Anterior cingulate cortex (tissue), 58 donors: ENCODE measurements at places on chromosomes 13 and 19.

GRCh38 chr19:54189145-54189734 is at the start of gene MBOAT7:
TSS of gene MBOAT7 (minus strand) at chr19:54189580. CDS start at chr19:54188508, 1,072 bp downstream.
- no peak for DNase-seq

DNA sequence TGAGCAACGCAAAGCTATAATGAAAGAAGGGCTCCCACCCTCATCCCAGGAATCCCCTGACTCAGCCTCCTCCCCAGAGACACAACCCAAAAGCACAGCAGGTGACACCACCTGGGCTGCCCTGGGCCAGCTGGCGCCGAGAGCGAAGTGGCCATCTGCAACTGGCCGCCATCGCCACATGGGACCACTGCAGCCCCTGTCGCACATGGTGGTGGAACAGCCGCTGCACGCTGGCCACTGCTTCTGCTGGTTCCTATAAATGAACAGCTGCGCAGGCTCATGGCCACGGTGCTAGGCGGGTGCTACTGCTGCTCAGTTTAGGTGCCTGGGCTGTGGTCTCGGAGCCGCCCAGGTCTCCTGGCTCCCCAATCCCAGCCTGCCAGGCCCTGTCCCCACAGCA is 11.6 kb upstream of the ISYNA1 start:
- DNase-seq: no peak

- DNase-seq: no peak
Measured at GRCh38 chr13:97493456-97493855, 59.5 kb downstream of the RAP2A start.

- no peak for DNase-seq
Measured at GRCh38 chr19:17409990-17410389, 4.6 kb upstream of the BST2 start.

DNA sequence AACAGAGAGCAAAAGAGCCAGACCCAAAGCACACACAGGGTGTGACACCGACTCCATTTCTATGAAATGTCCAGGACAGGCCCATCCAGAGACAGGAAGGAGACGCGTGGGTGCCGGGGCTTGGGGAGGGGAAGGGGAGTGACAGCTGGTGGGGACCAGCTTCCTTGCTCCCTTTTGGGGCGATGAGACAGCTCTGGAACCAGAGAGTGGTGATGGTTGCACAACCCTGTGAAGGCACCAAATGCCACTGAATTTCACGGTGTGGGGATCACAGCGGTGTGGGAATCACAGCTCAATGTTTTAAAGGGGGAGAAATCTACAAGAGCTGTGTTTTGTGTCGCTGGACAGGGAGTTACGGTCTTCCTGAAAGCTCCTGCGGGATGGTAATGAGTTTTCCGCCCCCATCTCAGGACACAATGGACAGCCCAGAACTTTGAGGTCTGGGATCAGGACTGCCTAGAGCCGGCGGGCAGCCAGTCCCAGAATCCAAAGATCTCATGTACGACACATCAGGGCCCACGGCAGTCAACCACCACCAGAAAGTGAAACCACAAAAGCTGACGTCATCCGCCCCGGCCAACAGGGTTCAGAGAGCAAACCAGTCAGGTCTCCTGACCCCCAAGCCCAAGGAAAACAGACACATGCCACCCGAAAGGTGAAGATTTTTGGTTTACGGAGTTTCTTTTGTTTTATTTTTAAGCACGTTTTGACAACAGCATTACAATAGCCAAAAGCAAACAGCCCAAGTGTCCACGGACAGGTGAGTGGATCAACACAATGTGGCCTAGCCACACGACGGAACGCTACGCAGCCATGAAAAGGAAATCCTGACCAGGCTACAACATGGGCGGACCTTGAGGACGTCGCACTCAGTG is 7.3 kb downstream of the SGTA start:
- DNase-seq: no peak

- DNase-seq: no peak
Measured at GRCh38 chr13:27352698-27353097, 71.7 kb upstream of the GTF3A start.

- DNase-seq: no peak
Measured at GRCh38 chr19:34365463-34366401, 736 bp downstream of the GPI start.

DNA sequence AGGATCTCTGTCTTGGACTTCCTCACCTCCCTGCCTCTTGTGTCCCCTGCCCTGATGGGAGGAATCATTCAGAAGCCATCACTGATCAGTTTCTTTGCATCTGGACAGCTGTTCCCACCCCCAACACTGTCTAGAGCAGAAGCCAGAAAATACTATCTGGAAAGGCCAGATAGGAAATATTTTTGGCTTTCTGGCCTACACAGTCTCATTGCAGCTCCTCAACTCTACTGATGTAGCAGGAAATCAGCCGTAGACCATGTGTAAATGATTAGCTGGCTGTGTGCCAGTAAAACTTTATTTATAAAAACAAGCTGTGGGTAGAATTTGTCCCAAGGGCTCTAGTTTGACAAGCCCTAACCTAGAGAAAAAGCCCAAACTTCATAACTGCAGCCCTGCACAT is 5.6 kb downstream of the SIGLEC7 start:
- DNase-seq: no peak

DNA sequence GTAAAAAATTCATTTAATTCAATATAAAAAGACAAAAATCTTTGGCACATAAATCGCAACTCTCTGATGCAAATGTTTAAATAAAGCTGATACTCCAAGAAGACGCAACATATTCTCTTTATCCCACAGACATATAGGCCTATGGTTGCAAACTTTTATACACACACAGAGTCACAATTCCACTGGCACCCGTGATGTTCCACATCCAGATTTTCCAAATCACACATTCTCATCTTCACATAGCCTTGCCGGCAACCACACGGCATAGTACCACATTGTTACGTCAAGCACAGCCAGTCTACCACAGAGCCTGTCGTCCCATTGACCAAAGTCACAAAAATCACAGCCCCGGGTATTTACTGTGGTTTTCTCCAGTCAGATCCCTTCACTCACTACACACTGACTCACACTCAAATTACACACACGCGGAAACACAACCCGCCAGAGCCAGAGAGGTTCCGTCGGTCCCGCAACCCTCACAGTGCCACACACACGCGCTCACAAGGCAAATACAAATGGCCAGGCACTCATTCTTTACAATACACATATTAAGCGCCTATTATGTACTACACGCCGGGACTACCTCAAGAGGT is 546 bp upstream of the ZNF546 start:
- DNase-seq: no peak

GRCh38 chr13:29005035-29005762 is 185.1 kb downstream of the MTUS2 start:
- DNase-seq: no peak

GRCh38 chr13:36211567-36211966 is 2.8 kb downstream of the SOHLH2 start:
- no peak for DNase-seq

DNA sequence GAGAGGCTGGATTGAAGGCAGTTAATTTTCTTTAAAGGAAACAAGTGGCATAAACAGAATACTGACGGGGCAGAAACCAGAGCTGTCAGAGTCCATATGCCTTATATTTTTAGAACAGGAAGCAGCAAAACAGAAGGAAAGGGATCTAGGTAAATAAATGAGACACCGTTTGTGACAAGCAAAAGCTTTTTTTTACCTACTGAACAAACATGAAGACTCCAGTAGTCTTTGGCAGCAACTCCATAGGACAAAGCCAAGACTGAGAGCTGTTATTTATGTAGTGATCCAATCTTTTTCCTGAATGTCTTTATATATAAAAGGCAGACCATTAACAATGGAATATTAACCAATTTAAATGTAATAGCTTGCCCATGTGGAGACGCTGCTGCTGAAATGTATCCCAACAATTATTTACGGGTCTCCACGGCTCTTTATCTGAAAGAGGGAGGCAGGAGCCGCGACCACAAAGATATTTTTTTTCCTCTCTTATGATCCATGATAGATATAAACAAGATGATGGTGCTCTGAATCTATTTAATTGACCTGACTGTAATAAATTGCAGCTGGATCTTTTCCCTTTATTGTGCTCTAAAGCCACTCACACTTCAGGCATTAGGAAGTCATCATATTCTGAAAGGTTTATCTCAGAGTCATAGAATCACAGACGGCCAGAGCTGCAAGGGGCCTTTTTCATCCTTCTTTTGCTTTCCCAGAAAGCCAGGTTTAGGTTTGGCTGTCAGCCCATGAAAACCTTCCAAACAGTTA is 687.8 kb downstream of the EFNB2 start:
- DNase-seq: no peak

DNA sequence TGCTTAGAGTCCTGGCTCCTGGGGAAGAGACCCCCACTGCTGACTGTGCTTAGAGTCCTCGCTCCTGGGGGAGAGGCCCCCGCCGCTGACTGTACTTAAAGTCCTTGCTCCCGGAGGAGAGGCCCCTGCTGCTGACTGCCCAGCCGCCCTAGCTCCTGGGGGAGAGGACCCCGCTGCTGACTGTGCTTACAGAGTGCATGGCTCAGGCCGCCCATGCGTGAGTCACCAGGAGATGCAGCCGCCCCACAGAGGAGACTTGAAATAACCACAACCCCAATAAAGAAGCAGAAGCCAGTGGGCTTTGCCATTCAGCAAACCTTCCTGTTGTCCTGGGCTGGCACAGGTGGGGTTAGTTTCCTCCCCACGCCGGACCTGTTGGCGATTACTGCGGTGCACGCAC is 79.2 kb upstream of the C13orf46 start:
- no peak for DNase-seq

DNA sequence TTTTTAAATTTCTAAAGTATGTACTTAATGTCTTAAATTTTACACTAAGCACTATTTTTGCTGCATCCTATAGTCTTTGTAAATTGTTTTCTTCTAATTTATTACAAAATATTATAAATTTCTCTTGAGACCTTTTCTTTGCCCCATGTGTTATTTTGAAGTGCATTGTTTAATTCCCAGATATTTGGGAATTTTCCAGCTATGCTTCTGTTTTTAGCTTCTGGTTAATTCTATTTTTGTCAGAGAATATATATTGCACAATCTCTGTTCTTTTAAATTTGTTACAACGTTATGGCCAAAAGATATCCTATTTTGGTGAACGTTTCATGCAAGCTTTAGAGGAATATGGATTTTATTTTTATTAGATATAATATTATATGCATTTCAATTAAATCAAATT is 917.4 kb upstream of the MIR17HG start:
- DNase-seq: no peak

DNA sequence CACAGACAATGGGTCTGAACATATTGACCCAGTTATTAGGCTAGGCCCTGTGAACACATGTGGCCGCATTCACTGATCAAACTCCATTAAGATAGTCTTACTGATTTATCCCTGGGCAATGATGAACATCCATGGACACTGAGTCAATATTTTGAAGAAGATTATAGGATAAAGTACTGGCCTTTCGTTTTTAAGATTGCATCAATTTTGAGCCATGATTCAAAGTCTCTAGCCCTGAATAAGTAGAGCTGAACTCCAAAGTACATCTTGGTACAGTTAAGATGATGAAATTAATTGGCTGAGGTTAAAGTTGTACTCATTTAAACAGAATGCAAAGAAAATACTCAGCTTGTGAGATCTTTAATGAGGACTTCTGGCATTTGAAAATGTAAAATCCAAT is 1581.9 kb downstream of the EFNB2 start:
- DNase-seq: no peak

DNA sequence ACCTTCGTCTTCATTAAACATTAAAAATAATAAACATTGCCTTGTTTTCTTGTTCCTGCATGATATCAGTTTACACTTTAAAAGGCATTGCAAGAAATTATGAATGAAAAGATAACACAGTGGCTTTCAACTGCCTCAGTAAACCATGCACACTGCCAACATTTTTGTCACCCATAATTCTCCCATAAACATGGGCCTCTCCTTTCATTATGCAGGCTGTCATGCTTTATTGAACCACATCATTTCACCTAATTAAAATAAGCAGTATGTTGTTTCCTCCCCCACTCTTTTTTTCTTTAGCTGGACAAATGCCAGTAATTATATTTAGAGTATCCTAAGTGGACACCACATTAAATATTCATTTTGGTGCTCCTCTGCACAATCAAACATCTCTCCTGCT is 1566.5 kb upstream of the SLC10A2 start:
- no peak for DNase-seq
